ENCODE measurements at places on chromosomes 6 and 20.

GRCh38 chr6:135094403-135094821, 39.8 kb upstream of the HBS1L start:
- peak; percentile 85 for DNase-seq

DNA sequence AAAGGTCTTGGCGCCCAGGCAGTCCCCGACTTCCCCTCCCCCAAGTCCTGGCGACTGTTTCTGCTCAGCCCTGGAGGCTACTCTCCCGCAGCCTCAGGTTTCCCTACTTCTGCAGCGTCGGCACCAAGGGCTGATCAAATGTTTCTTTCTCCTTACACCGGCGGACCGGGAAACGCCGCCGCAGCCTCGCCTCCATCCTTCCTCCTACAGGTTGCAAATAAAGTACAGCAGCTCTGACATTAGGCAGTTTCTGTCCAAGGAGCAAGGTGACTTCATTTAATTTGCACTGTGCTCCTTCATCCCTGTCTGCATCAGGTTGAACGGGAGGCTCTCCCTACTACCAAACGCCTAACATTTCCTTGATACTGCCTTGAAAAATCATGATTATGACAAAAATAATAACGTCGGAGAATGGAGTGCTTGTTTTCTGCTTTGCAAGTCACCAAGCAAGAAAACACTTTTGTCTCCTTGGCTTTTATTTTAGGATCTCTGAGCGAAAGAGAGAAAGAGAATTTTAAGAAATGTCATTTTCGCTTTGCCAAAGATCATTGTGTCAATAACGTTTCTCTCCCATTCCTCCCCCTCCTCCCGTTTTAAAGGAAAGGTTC, 1.0 kb downstream of the CLIC5 start:
- DNase-seq, result peak; percentile 15

DNA sequence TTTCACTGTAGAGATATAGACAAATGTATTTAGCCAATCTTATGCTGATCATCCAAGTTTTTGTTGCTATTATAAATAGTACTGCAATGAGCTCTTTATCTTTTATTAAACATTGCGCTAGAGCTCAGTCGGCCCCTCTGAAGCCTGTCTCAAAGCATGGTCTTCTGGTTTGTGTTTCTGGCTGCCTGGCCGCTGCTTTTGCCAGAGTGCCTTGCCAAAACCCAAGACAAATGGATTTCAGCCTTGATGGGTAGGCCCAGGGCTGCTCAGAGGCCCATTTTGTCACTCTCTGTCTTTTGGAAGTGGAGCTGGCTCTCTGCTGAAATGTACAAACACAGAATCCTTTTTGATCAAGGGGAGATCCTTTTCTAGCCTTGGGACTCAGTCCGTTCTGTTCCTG, 102.9 kb upstream of the KCNG1 start:
- DNase-seq, result no peak

GRCh38 chr20:15703171-15703911, 869.9 kb downstream of the KIF16B start:
- DNase-seq, result no peak

GRCh38 chr20:38466171-38466570, 6.5 kb upstream of the RALGAPB start:
- DNase-seq, result no peak

DNA sequence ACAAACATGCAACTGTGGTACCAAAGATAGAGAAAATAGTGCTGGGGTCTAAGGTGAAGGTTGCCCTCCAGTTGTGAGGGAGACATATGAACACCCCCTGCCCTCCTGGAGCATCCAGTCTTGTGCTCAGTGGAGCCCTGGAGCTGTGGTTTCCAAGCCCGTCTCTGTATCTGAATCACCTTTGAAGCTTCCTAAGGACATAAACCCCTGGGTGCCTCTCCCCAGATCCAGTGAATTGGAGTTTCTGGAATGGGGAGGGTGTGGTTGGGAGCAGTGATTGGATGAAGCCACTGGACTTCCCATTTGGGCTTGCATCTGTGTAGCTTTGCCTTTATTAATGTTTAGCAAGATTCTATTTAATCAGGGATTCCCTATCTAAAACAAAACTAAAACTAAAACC, 22.4 kb upstream of the E2F3 start:
- DNase-seq, result no peak

- DNase-seq, result no peak
Measured at GRCh38 chr20:51326201-51326819, 216.2 kb downstream of the NFATC2 start.

GRCh38 chr6:158143700-158144099, 24.4 kb downstream of the SERAC1 start:
- no peak for DNase-seq

- peak; percentile 17 for DNase-seq
Measured at GRCh38 chr6:83867527-83868161, 8.2 kb downstream of the CYB5R4 start.

DNA sequence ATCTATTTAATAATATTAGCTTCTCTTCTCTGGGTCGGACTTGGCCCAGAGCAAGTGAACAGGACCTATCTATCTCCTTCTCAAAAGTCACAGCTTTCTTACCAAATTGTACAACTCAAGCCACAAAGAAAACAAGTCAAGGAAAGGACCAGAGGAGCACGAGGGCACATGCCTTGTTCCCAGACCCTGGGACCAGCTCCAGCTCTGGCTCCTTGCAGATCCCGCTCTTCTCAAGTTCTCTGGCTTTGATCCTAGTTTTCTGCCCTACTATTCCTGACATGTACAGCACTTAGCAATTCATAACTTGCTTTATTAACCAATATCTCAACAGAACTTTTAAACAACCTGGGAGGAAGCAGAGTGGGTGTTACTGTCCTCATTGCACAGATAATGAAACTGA, 185.9 kb downstream of the ESR1 start:
- no peak for DNase-seq

- DNase-seq, result no peak
Measured at GRCh38 chr20:3915691-3916090, 26.5 kb downstream of the PANK2 start.

GRCh38 chr6:156867121-156867520, 89.9 kb downstream of the ARID1B start:
- DNase-seq, result no peak

DNA sequence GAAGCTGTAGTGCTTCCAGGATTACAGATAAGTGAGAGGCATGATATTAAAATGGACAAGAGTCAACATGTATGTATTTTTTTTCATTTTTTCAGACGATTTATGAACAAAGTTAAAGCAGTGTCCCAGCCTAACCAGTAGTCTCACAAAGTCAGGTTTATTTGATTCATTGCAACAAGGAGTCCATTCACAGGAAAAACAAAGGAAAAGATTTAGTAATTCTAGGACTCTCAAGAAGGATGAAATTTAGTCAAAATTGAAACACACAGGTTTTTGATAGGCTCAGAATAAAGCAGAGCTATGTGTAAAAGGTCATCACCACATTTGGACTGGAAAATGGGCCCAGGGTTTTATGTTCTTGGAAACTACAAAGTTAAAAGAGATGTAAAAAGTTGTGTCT, 84.0 kb downstream of the ZNF133 start:
- DNase-seq, result no peak

DNA sequence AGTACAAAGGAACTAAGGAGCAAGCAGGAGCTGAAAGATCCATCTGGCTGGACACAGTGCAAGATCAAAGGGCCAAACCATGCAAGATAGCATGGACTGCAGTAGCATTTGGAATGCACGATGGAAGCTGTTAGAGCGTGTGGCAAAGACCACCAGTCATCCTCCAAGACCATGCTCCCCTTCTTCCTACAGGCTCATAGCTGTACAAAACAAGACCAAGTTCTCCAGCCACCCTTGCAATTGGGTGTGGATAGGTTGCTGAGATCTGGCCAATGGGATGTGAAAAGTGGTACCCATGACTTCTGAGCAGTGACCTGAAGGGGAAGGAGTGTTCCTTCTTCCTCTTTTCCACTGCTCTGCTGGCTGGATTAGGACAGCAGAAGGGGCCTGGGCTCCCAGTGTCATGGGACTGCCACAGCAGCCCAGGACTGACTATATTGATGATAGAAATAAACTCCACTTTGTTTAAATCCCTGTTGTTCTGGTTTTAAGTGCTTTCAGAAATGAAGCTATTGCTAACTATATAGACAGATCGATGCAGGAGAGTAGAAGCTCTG, 64.9 kb downstream of the SLC22A23 start:
- no peak for DNase-seq

- no peak for DNase-seq
Measured at GRCh38 chr20:54234991-54235390, 27.1 kb downstream of the PFDN4 start.

DNA sequence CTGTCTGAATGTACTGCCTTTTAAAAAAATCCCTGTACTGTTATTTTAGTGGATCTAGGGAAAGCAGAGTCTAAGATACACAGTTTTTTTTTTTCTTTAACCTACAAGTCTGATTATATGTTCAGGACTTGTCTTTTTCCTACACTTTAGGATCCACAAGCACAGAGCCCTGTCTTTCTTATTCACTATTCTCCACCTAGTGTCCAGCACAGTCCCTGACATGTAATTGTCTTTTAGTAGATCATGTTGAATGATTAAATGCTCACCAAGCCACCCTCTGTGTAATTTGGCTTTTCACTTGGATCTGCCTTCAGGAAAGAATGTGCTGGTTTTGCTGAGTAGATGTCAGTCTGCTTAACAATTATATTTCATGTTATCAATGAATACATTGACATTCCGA, 35.8 kb upstream of the YWHAB start:
- no peak for DNase-seq

DNA sequence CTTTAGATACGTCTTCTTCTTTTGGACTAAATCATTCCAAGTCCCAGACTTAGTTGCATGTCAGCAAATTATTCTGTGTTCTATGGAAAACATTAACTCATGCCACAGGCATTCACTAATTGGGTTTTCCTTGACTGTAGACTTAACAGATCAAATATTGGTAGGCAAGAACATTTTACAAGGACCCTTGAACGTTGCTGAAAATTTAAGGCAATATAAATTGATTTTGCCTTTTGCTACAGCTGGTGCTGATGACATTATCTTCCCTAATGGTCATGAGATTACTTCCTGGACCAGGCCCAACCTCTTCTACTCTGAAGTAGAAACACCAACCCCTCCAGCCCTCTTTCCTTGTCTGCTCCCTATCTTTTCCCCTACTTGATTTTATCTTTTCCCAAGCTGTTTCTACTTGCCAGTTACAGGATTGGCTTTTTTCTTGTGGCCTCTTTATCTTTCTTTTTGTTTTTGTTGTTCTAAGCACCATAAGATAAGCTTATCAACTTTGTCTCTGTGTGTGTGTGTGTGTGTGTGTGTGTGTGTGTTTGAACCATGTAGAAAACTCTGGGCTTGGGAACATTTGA, 514.0 kb upstream of the SOX4 start:
- DNase-seq, result no peak

DNA sequence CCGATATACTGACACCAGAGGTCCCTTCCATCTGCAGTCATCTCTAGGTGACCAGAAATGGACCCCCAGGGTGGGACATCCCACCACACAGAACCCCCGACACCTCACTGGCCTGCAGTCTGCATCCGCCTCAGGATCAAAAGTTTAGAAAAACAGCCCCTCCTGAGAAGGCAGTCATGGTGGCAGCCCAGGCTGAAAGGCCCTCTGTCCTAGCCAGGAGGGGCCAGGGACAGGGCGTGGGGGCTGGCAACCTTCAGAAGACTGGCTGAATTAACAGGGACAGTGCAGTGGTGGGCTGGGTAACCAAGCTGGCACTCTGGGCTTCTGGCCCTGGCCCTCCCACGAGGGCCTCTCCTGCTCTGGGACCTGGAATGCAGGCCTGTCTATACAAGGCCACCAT, 34.3 kb upstream of the MDFI start:
- DNase-seq, result no peak

GRCh38 chr6:122799140-122799745, 10.2 kb downstream of the SMPDL3A start:
- no peak for DNase-seq

GRCh38 chr6:117840541-117840983, 66.5 kb upstream of the SLC35F1 start:
- no peak for DNase-seq

DNA sequence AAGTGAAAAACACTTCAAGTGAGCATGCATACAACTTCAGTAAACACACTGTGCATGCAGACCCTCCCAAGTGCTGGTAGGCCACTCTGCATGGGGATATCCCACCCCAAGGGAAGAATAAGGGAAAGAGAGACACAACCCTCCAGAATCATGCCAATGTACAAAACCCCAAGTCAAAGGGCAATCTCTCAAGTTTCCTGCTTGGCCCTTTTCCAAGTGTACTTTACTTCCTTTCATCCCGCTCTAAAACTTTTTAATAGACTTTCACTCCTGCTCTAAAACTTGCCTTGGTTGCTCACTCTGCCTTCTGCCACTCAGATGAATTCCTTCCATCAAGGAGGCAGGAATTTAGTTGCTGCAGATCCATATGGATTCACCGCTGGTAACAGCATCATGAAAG, 205.7 kb upstream of the PROKR2 start:
- DNase-seq, result no peak

DNA sequence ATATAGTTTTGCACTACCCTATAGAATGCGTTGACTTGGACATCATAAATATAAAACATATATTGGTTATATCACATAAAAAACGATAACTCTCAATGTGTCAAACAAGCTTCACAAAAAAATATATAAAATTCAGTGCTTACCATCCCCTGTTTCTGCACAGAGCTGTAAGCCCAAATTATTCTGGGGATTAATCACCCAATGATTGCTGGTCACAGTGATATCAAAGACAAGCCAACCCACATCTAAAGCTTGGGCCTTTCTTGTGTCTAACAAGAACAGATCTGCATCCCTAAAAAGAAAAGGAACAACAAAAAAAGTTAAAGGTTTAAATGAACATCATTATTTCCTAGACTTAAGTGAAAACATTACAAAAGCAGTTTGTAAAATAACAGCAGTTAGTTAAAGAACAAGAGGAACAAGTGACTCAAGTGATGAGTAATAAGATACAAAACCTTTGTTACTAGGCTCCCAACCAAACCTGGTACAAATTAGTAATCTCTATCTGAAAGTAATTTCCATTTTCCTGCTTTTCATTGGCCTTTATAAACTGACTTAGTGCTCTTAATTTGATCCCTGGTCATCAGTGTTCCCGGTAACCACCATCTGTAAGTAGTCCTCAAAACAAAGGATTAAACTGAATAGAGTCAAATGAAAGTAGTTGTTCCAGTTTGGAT, 81.1 kb downstream of the BMP5 start:
- no peak for DNase-seq
